ENCODE measurements at places on chromosomes 7 and 10.

DNA sequence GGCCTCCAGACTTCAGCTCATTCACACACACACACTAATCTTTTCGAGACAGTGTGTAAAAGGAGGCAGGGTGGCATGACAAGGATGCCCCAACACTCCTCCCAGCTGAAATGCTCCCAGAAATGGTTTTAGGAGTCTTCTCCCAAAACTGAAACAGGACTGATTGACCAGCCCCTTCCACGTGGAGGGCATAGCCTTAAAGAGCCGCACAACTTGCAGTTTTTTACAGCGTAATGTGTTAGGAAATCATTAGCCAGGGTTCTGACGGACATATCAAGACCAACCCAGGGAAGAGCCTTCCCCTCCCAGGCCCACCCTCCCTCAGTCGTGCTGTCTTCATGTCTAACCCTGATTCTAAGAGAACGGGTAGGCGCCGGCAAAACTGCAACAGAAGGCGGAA lies 224.6 kb downstream of the TNS3 start:
- DNase-seq: no peak

DNA sequence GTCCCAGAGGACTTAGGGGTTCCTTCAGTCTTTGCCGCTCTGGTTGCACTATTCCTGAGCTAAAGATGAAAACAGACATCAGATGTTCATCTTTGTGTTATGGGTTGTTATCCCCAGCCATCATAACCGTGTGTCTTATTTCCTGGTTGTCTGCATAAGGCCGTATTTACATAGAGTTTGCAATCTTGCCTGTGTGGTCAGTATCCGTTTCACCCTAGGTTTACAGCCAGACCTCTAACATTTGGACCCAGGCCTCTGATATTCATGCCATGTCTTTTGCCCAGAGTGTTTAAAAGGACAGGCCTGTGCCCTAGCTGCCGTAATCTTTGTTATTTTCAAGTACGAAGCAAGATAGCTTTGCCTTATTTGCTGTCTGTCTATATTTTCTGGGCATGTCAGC lies 26.6 kb downstream of the LRRC4 start:
- DNase-seq: no peak

DNA sequence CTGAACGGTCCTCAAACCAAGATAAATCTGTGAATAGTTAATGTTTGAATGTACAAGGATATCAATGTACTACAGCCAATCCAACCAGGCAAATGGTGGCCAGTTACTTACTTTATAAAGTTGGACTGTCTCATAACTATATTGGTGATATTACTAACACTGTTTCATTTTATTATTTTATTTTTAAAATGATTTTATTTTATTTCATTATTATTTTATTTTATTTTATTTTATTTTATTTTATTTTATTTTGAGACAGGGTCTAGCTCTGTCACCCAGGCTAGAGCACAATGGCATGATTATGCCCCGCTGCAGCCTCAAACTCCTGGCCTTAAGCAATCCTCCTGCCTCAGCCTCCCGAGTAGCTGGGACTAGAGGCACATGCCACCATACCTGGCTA lies 6.8 kb downstream of the IL15RA start:
- DNase-seq: no peak

DNA sequence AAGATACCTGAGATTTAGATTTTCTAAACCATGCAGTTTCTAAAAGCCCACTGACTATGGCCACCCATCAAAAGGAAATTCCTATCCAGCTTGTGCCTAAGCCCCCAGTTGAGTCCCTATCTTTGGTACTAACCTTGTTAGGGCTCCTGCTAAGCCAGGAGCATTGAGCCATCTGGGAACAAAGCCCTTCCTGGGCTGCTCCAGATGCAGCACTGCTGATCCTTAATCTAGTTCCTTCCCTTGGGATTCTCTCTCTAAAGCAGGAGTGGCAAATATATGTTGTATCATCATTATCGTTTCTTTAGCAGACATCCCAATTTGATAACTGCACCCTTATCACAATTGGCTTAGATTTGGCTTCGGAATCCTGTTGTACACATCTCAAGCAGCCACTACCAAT lies 24.7 kb upstream of the PDLIM1 start:
- no peak for DNase-seq

- DNase-seq: peak; percentile 1
These were observed 90.1 kb downstream of the GRM3 start for GRCh38 chr7:86733783-86734182.

GRCh38 chr7:84524714-84525694 lies 330.4 kb upstream of the SEMA3A start:
- peak; percentile 66 for DNase-seq

DNA sequence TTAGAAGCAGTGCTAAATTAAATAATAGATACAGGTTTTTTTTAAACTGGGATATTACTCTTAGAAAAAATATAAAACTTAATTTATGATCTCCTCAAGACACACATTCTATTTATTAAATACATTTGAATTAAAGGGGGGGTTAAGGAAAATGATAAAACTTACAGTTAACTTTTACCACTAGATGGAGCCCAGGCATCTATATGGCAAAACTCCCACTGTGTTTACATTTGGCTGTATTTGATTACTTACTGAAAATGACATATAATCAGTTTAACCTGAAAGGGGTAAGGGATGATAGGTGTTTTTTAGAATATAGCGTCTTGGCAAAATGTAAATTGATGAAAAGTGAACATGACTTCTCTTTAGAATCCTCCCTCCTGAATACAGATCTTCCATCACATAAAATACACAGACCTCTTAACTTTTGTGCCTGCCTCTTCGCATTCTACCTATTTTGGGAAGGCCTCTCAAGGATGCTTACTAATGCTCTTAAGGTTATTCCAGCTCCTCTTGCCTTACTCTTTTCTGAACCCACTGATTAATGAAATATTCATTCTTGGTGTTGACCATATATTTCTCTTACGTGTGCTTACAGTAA lies 235.7 kb downstream of the AGMO start:
- no peak for DNase-seq

- DNase-seq: no peak
These were observed 1127.7 kb downstream of the REEP3 start for GRCh38 chr10:64648915-64649314.

GRCh38 chr7:84735677-84736076 lies 451.2 kb downstream of the SEMA3D start:
- DNase-seq: no peak

DNA sequence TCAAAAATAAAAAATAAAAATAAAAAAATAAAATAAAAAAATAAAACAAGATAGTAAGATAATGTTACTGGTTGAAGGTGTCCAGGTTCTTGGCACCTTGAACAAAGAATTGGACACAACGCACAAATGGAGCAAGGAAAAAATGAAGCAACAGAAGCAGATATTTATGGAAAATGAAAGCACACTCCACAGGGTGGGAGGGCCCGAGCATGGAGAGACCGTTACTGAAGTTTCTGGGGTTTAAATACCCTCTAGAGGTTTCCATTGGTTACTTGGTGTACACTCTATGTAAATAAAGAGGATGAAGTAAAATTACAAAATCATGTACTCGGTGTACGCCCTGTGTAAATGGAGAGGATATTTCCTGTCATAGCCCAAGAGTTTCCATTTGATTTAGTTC lies 15.7 kb upstream of the PFKP start:
- no peak for DNase-seq

GRCh38 chr7:135998081-135998480 lies 20.9 kb upstream of the MTPN start:
- DNase-seq: peak; percentile 40

DNA sequence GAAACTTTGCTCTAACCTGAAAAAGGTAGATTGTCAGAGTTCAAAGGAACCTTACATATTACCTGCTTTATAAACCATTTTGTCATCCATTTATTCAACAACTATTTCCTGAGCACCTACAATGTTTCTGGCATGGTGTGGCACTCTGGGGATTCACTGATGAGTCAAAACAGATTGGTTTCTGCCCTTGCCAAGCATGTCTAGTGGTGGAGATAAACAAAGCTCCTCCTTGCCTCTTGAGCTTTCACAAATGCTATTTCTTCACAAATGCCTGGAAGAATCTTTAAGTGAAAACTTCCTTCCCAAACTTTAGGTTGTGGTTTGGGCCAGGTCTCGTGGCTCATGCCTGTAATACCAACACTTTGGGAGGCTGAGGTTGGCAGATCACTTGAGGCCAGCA lies 85.1 kb upstream of the RELN start:
- DNase-seq: no peak

DNA sequence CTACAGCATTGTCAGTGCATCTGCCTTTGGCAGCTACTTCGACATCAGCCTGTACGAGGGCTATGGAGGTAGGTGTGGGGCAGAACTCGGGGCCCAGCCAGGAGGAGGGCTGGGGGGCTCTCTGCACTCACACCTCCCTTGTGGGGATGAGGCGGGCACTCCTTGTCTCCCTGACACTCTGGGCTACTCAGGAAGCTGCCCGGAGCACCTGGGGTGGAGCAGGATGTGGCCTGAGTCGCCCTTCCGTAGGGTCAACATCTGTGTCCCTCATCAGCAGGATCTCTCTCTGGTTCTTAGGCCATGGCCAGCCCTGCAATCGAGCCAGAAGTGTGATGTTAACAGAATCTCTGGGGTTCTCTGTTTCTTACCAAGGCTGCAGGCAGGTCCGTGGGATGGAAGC lies 40.2 kb downstream of the C10orf105 start:
- no peak for DNase-seq

GRCh38 chr10:101151395-101151794 lies 20.3 kb downstream of the TLX1 start:
- no peak for DNase-seq

DNA sequence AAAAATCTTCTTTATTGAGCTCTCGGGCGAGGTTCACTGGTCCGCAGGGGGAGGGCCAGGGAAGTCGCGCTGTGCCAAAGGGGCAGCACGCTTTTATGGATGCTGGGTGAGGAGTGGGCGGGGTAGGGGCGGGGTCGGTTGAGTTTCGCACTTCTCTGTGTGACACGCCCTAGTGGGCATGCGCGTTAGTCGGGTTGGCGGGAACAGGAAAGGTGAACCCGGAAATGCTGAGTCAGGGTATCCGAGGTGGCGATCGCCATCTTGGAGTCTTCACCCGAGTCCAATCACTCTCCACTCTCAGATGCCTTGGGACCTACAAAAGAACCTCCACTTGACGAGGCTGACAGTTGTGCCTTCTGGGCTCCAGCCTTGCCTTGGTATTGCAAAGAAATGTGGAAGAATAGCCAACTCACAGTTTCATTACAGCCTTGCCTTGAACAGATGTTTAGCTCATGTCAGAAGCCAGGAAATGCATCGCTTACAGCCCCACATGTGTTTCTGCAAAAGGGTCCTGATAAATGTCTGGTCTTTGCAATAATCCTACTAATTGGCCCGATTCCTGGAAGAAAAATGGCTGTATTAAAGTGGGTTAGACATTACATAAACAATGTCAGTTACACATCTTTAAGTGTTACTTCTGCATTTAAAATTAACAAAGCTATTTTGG lies 64.1 kb downstream of the AHR start:
- DNase-seq: peak; percentile 71

- DNase-seq: peak; percentile 58
These were observed 270.8 kb upstream of the FZD8 start for GRCh38 chr10:35912615-35913569.

DNA sequence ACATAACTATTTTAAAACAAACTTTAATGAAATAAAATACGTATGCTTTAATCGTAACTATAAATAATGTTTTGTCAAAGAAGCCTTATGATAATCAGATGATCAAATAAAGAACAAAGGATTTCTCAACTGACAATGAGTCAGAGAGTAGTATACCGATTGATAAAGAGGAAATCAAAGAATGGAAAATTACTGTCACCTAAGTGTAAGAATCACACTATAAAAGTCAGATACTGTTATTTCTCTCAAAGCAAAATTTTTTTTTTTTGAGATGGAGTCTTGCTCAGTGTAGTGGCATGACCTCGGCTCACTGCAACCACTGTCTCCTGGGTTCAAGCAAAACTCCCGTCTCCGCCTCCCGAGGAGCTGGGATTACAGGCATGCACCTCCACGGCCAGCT lies 18.8 kb downstream of the DNAJC2 start:
- DNase-seq: no peak

- DNase-seq: no peak
These were observed 65.3 kb downstream of the NPY start for GRCh38 chr7:24349339-24349738.

DNA sequence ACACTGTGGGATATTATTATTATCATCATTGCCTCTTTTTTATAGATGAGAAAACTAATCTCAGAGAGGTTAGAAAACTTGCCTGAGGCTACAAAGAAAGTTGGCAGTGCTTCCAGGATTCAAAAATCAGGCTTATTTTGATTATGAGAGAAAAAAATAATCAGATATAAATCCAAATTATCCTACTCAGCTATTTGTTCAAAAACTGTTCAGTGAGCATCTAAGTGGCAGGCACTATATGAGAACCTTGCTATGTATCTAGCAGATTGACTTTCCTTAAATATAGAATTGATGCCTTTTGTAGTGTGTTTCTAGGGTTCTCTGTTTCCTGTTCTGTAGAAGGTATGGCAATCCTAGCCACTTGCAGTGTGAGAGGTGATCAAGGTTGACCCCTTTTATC lies 60.0 kb upstream of the SLC35B4 start:
- no peak for DNase-seq

DNA sequence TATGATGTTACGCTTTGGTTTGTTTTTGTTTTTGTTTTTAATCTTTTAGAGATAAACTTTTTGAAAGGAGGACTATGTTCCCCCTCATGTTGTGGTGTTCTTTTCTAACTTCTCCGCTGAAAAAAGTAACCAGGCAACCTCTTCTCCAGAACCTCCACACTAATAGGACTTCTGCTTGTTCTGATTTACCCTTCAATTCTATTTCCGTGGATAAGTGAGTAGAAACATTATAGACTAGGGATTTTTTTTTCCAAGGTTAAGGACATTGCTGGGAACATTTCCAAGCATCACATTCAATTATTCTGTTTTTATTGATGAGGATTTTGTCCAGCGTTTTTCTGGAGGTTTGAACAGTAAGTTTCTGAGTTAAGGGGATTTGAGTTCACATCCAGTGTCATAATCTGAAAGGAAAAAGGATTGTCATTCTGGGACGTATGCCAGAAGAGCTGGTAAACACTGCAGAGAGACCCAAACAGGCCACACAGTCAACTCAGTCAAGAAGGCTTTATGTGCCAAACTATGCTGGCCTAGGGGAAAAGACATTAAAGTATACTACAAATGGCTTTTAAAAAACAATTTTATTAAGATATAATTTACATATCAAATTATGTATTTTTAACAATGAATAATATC lies 28.3 kb upstream of the RALA start:
- no peak for DNase-seq
